Retinal pigment epithelial cell (primary cell): ENCODE measurements at places on chromosomes 2 and 18.

GRCh38 chr18:48959921-48960920, 9.5 kb upstream of the SMAD7 start:
- DNase-seq = no peak

GRCh38 chr2:149729586-149729985, 142.0 kb upstream of the MMADHC start:
- DNase-seq = no peak

- DNase-seq = no peak
Measured at GRCh38 chr18:23317975-23318675, 135.0 kb upstream of the RIOK3 start.

- no peak for DNase-seq
Measured at GRCh38 chr2:141493936-141494335, 636.9 kb downstream of the LRP1B start.

DNA sequence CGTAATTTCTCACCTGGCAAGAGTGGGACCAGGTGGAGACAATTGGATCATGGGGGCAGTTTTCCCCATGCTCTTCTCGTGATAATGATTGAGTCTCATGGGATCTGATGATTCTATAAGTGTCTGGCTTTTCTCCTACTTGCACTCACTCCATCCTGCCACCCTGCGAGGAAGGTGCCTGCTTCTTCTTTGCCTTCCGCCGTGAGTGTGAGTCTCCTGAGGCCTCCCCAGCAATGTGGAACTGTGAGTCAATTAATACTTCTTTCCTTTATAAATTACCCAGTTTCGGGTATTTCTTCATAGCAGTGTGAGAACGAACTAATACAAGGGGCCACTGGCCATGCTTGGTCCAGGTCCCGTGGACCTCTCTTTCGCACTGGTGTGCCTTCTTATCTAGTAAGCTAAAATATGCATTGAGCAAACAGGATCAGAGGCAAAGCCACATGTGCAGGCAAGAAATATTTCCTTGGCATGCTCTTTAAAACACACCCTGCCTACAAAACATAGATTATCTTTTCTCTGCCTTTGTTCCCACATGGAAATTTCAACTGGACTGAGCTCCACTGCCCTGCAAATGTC, 821.1 kb downstream of the TRIB2 start:
- no peak for DNase-seq

DNA sequence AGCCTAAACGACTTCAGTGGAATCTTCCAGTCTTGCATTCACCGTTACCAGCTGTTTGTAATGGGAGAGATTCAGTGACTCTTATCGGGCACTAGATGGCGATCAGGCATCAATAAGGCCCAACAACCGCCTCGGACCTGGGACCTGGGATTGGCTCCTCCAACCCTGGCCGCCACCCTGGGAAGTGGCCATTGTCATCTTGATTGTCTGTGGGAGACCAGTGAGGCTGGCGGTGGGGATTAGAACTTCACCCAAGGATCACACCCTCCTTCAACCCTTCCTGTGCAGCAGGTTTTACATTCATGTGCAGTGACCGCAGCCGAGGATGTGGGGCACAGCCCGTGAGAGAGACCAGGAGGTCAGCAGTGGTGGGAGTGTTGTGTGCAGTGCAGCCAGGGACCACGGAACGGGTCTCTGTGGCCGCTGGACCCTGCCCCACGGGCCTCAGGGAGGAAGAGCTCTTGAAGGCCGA, 85.3 kb downstream of the SPP2 start:
- DNase-seq = no peak

- DNase-seq = no peak
Measured at GRCh38 chr2:15389326-15389700, 171.8 kb downstream of the NBAS start.

DNA sequence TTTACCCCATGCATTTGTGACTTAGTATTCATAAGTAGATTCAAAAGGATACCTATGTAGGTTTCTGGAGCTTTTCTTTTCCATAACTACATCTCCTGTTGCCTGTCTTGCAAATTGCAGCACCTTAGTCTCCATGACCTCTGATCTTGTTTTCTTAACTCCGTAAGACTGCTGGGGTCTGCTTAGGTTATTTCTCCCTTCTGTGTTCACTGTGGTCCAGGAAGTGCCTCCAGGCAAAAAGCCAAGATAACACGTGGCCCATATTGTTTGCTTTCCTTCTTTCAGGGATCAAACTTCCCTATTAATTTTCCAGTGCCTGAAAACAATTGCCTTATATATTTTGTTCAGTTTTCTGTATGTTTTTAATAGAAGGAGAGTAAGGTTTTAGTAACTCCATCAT, 86.4 kb downstream of the GCA start:
- DNase-seq = peak; percentile 10

- no peak for DNase-seq
Measured at GRCh38 chr18:12283256-12283655, 24.8 kb upstream of the TUBB6 start.

DNA sequence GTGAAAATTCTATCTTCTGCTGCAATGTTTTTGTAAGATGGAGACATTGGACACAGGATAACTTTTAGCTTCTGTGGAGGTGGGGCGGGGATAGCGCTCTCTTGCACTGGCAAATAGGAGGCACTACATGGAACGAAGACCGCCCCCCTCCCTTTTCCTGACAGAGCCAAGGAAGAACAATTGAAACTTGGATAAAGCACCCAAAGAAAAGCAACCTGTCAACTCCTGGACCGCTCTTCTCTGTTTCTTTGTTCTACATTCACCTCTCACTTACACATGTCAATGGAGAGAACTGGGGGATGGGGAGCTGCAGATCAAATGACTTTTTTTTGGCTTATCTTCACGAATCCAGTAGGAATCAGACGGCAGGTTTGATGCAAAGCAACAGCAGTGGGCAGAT, 126.3 kb upstream of the CHAC2 start:
- DNase-seq = no peak
